ENCODE measurements at places on chromosomes 7 and 10. TPM values are rescaled to one million over a fixed set of nuclear protein-coding genes. Genes with fewer than 3 reads are reported as not detected.

The PIP4K2A gene
- 22.7 TPM for total RNA-seq

The EVX1 gene
- total RNA-seq = not detected

The LIPK gene
- not detected for total RNA-seq

The SEMA3D gene
- 0.91 TPM for total RNA-seq

The SPDYE2B gene
- total RNA-seq = not detected

The NKX1-2 gene
- total RNA-seq = not detected

The TRIM50 gene
- total RNA-seq = not detected

The CACUL1 gene
- total RNA-seq = 44.6 TPM

The PDE6C gene
- not detected for total RNA-seq

The SFRP4 gene
- total RNA-seq = not detected

The SH3PXD2A gene
- total RNA-seq = 7.5 TPM

The TAS2R5 gene
- total RNA-seq = 3.6 TPM

The CLCN1 gene
- 0.34 TPM for total RNA-seq

The SPDYE5 gene
- total RNA-seq = not detected

The RASSF4 gene
- 2.2 TPM for total RNA-seq

The CYP3A4 gene
- total RNA-seq = not detected

The INMT gene
- not detected for total RNA-seq

The OR2A2 gene
- total RNA-seq = not detected

The EBF3 gene
- total RNA-seq = not detected

The ZCWPW1 gene
- 4.1 TPM for total RNA-seq

The CPED1 gene
- total RNA-seq = 0.76 TPM

All from Calu3 (cell line).